Hair follicle dermal papilla cell (primary cell): ENCODE measurements at places on chromosomes 7 and 10. TPM values are rescaled to one million over a fixed set of nuclear protein-coding genes. Genes with fewer than 3 reads are reported as not detected.

The PLXNA4 gene
- 1.7 and 2.8 TPM in 2 replicates for total RNA-seq

The VWA2 gene
- total RNA-seq, result 0.16 TPM in 1 of 2 replicates, not detected in the other

The GOT1 gene
- 23.9 and 29.0 TPM in 2 replicates for total RNA-seq

The RPEL1 gene
- 0.16 TPM in 1 of 2 replicates, not detected in the other for total RNA-seq

The C10orf95 gene
- not detected in 2 replicates for total RNA-seq

The SPDYE9 gene
- total RNA-seq, result not detected in 2 replicates

The SPAM1 gene
- not detected in 2 replicates for total RNA-seq

The VIPR2 gene
- not detected in 2 replicates for total RNA-seq

The CALML3 gene
- total RNA-seq, result 0.12 TPM in 1 of 2 replicates, not detected in the other

The ZPBP gene
- not detected in 2 replicates for total RNA-seq

The FXYD4 gene
- not detected in 2 replicates for total RNA-seq

The PLXDC2 gene
- total RNA-seq, result 3.0 and 6.7 TPM in 2 replicates

The PHYHIPL gene
- not detected in 2 replicates for total RNA-seq

The TMEM236 gene
- 0.16 TPM in 1 of 2 replicates, not detected in the other for total RNA-seq

The LAMB1 gene
- 431 and 535 TPM in 2 replicates for total RNA-seq

The FAM185A gene
- 5.6 and 7.5 TPM in 2 replicates for total RNA-seq

The COBL gene
- not detected in 2 replicates for total RNA-seq

The PGAM2 gene
- total RNA-seq, result 0.24 and 0.32 TPM in 2 replicates

The NAMPT gene
- 30.6 and 51.9 TPM in 2 replicates for total RNA-seq

The CAMK1D gene
- total RNA-seq, result 1.1 and 1.6 TPM in 2 replicates
